ENCODE measurements at places on chromosomes 3 and 15.

- no peak for DNase-seq
Observed at GRCh38 chr3:54660714-54661132, 267.1 kb downstream of the LRTM1 start.

GRCh38 chr3:72999951-73000350, 3.3 kb downstream of the PPP4R2 start:
- no peak for DNase-seq

DNA sequence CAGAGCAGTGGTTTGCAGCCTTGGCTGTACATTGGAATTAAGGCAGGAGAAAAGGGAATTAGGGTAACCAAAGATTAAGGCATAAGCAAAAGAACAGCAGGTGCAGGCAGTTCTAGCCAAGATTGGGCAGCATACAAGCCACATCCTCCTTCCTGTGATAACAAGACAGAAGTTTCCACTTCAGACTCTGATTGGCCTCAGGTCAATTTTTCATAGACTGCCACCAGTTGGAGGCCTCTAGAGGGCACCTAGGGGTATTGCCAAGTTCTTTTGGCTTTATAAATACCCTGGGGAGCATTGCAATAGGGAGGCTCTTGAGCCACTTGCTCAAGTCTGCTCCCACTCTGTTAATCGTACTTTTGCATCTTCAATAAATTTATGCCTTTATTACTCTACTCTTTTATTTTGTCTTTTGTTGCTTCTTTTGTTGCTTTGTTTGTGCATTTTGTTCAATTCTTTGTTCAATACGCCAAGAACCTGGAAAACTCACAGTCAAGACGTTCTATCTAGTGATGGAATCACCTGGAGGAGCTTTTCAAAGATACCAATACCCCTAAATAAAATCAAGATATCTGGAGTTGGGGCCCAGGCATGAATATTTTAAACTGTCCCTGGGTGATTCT, 32.2 kb upstream of the FMN1 start:
- peak; percentile 53 for DNase-seq

- no peak for DNase-seq
Observed at GRCh38 chr15:39957481-39957880, 23.6 kb downstream of the EIF2AK4 start.

- no peak for DNase-seq
Observed at GRCh38 chr15:61314427-61314826, 85.3 kb upstream of the RORA start.

DNA sequence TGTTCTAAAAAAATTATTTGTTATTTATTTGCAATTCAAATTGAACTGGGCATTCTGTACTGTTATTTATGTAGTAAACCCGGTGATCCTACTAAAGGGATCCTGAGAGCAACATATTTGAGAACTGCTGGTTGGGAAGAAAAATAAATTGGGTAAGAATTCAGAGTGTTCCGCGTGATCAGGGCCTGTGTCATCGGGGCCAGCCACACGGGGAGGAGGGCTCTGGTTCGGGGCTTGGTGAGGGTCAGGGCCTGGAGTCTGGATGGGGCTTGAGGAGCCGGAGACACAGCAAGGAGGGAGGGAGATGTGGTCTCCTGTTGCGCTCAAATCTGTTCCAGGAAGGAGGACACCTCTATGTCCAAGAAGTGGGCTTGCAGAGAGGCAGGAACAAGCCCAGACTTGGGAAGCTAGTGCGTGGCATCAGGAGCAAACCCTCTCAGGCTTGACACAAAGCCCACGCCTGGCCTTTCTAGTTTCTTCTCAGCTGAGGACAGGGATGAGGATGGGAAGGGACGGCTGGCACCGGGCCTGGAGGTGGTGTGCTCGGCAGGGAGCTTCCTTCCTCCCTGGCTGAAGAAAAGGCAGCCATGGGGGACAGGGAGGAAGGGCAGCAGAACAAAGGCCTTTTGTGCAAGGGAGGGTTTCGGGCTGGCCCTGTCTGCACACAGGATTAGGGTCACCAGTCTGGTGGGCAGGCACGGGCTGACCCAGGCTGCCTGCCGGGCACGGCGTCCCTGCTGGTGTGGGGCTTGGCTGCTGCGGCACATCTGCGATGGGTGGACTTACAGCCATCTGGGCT, 22.9 kb upstream of the FBLN2 start:
- DNase-seq, result no peak

GRCh38 chr3:71708476-71709105, 16.6 kb downstream of the EIF4E3 start:
- DNase-seq, result no peak

DNA sequence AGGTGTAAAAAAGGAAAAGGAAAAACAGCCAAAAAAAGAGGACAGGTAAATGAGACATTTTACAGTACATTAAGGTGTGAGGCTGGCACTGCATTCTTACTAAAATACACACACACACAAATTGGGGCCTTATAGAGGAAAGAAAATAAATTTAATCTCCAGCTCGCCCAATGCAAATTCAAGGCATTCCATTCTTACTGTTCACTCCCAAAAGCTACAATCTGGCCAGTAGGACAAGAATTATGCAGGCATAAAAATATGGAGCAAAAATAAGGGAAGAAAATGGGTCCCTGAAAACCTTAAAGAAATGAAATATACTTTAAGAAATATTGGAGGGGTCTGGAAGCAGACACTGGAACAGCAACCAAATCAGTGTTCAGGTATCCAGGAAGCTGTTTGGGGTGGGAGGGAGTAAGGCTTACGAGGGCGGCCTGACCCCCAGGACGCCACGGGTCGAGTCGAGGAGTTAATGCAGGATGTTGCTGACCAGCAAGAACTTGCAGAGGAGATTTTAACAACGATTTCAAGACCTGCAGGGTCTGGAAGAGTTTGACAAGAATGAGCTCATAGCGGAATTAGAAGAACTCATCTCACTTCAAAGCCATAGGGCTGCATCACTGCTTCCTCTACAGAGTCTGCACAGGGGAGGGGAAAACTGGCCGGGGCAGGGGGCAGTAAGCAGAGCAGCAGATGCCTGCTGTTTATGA, 245.5 kb downstream of the TBL1XR1 start:
- DNase-seq, result no peak

GRCh38 chr3:72652395-72652794, 195.8 kb downstream of the SHQ1 start:
- no peak for DNase-seq

DNA sequence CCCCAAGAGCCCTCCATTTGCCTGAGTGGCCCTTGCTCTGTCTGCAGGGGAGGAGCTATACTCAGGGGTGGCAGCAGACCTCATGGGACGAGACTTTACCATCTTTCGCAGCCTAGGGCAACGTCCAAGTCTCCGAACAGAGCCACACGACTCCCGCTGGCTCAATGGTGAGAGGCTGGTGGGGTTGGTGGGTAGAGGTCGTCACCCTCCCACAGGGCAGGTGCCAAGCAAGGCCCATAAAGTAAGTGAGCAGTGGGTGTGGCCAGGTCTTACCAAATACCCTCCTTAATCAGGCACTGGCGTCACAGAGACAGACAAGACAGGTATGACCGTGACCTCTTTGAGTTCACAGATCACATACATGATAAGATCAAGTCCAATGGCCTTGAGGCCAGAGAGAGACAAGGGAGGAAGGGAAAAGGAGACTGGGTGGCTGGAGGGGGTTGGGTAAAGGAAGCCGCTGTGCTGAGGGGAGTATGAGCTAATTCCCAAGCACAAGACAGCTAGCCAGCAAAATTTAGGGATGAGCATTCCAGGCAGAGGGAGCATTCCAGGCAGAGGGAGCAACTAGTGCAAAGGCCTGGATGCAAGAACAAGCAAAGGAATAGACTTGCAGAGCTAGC, 2.5 kb downstream of the SEMA3B start:
- no peak for DNase-seq

GRCh38 chr3:197960694-197961581, 921 bp downstream of the LMLN start:
- DNase-seq, result no peak

DNA sequence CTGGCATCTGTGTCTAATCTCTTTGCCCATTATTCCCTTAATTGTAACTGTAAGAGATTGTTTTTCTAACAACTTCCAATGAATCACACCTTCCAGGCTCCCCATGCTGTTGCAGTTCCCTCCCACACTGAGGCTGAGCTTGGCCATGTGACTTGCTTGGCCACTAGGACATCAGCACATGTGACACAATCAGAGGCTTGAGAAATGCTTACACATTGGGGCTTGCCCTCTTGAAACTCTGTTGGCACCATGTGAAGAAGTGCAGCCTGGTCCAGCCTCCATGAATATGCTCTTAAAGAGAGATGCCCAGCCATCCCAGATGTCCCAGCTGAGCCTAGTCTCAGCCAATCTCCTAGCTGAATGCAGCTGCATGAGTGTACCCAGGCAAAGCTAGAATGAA, 326.8 kb upstream of the SOX2 start:
- no peak for DNase-seq

GRCh38 chr3:197289726-197290125, 8.7 kb downstream of the DLG1 start:
- DNase-seq, result no peak

GRCh38 chr3:12275974-12276650, 12.8 kb upstream of the PPARG start:
- DNase-seq, result no peak

DNA sequence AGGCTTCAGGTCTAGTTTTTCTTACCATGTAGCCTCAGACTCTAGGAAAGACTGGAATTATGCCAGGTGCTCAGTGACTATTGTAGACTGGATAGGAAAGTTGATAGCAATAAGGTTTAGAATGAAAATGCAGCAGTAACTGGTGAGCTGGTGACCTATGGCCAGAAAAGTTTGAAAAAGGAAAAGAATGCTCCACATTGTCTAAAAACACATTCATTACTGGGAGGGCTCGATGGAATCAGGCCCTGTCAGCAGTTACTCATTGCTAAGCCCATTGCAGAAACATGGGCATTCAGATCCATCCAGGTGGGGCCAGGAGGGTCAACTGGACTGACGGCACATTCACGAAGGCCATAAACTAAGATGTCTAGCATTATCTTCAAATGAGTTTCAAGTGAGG, 8.7 kb upstream of the MBNL1 start:
- no peak for DNase-seq

DNA sequence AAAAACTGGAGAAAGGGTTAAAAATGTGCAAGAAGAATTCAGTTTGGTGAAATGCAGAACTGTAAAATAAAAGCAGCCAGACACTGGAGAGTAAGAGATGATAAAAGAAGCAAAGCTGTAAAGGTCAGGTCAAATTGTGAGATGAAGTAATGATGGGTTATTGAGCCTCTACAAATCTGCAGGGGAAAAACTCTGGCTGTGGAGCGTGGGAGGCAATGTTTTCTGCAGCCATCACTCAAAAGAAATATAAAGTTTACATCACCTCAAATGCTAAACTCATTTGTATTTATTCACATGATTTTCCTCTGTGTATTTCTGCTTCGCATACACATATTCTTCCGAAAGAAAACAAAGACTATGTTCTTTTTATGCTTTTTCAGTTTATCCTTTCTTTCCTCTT, 158.8 kb upstream of the GPR149 start:
- DNase-seq, result no peak

- no peak for DNase-seq
Observed at GRCh38 chr3:127884041-127884440, 31.0 kb upstream of the KBTBD12 start.

- peak; percentile 56 for DNase-seq
Observed at GRCh38 chr3:136296960-136297359, 46.8 kb downstream of the PCCB start.

DNA sequence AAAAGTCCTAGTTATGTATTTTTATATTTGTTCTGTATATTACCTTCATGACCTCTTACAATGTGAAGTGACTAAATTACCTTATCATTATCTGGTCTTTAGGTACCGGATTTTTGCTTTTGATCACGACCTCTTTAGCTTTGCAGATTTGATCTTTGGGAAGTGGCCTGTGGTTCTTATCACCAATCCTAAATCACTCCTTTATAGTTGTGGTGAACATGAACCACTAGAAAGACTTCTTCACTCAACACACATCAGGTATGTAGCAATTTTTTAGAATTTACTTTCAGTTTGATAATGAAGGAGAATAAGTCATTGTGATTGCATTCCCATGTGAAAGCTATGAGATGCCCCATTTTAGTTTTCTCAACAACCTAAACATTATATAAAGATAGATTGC, 18.3 kb downstream of the TMEM62 start:
- DNase-seq, result no peak

GRCh38 chr3:114144909-114145688, 33.8 kb downstream of the DRD3 start:
- DNase-seq, result no peak

DNA sequence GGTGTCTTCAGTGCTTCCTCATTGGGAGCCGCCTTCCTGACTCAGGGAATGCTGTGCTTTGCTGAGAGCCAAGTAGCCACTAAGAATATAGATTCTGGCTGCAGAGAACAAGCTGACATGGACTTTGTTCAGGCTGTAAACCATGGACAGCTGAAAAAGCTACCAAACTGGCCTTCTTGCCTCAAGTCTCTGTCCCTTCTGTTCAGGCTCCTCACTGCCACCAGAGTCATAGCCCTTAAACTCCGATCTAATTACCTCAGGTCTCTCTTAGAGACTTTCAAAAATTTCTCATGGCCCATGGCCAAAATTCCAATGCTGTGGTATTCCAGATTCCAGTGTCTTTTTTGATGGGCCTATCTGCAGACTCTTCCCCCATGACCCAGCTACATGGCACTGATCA, 19.4 kb upstream of the PTX3 start:
- DNase-seq, result no peak

DNA sequence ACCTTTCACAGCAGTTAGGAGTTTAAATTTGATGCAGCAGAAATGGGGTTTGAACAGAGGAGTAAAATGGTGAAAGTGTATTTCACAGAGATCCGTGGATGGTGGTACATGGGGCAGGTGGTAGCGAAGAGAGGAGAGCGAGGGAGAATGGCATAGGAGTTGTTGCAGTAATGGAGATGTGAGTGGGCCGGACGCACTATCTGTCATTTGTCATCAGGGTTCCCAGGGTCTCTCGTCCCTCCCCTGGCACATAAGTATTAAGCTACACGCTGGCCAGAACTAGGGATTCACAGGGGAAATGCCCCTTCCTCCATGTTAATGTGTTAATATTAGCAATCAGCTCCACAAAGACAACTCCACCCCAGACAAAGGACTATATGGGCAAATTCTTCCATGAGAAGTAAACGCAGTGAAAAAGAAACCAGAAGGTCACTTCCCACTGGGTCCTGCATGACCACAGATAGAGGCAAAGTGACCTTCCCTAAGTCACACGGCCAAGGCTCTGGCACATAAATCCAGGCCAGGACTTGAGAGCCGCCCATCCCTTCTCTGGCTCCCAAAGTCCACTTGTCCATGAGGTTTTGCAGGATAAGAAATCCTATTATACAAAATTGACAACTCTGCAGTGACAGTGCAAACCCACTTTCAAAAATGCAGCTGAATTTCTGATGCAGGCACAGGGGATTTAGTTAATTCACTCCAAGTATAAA, 42.5 kb downstream of the ANXA2 start:
- DNase-seq, result no peak

GRCh38 chr3:165339753-165340152, 143.6 kb upstream of the SLITRK3 start:
- peak; percentile 8 for DNase-seq
